ENCODE measurements at places on chromosomes 12 and 14.

- DNase-seq: no peak
Measured at GRCh38 chr12:64813723-64814122, 10.7 kb upstream of the TBC1D30 start.

GRCh38 chr12:90245391-90245790, 536.8 kb upstream of the ATP2B1 start:
- no peak for DNase-seq

DNA sequence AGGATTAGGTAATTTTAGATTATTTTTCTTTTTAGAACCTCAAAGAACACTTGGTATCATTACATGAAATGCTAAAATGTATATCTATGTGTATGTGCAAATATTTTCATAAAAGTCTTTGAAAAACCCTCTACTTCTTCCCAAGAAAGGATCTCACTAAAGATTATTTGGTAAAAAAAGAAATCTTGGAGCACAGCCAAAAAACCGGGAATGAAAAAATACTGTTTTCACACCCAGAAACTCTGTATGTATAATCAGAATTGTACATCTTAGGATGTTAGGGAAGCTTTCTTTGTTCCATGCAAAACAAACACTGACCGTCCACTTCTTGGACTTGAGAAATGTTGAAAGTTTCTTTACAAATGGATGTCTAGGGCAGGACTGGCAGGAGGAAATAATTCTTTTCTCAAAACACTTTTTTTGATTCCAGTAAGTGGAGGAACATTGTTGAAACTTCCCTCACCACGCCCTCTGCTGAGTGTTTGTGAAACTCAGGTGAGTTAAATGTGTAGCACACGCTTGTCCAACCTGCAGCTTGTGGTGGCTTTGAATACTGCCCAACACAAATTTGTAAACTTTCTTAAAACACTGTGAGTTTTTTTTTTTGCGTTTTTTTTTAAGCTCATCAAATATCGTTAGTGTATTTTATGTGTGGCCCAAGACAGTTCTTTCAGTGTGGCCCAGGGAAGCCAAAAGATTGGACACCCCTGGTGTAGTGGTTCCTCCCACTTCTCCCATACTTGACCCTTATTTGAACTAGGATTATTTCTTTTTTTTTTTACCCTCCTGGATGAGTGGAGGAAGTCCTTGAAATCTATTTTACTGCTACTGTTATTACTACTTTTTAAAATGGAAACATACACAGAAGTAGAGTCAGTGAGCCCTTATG, 26.6 kb downstream of the FBXO34 start:
- no peak for DNase-seq

DNA sequence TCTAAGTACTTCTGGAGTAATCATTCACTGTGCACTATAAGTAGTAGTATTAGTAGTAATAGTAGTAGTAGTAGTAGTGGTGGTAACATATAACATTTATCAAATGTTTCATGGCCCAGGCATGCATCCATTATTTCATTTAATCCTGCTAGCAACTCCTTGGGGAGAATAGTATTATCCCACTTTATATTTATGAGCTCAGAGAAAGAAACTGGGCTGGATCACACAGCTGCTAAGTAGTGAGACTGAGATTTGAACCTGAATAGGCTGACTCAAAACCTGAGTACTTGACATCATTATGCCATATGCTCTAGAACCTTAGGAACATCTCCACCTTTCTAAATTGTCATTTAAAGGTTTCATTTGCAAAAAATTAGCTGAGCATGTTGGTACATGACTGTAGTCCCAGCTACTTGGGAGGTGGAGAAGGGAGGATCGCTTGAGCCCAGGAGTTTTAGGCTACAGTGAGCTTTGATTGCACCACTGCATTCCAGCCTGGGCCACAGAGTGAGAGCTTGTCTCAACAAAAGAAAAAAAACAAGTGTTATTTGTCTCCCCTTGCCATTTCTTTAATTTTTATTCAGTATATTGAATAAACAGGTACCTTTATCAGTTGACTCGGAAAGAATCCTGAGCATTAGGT, 11.4 kb upstream of the NID2 start:
- no peak for DNase-seq

DNA sequence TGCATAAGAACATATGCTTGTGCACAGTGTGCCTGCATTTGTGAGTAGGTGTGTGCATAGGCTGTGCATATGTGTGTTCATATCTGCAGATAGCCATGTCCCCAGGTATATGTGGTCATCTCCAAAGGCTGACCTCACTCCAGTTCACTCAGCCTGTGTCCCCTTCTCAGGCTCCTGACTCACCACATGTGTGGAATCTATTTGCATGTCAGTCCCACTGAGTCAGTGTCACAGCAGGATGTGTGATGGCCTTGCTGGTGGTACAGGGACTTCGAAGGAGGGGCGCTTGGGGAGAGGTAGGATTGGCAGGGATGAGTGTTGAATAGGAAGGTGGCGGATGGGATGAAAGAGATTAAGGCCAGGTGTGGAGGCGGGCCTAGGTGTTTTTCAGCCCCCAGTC, 35.5 kb downstream of the KRT80 start:
- DNase-seq: no peak

GRCh38 chr12:67827820-67828383, 161.3 kb upstream of the IFNG-AS1 start:
- no peak for DNase-seq

GRCh38 chr14:25628390-25628789, 578.4 kb upstream of the STXBP6 start:
- no peak for DNase-seq

DNA sequence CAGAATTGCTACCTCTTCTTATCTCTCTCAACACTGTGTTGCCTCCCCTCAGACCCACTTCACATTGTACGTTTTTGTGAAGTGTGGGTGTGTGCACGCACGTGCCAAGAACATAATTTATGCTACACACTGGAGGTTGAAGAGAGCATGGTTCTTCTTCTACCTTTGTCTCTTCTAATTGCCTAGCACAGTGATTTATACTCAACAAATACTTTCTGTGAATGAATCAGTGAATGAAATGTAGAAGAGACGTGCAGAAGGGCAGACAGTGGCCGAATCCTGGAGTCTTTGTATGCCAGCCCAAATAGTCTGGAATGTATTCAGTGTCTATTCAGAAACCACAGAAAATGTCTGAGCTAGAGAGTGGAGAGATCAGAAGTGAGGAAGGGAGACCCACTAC, 4.6 kb upstream of the SAMD4A start:
- no peak for DNase-seq

- no peak for DNase-seq
Measured at GRCh38 chr12:116808113-116809105, 70.3 kb downstream of the RNFT2 start.

DNA sequence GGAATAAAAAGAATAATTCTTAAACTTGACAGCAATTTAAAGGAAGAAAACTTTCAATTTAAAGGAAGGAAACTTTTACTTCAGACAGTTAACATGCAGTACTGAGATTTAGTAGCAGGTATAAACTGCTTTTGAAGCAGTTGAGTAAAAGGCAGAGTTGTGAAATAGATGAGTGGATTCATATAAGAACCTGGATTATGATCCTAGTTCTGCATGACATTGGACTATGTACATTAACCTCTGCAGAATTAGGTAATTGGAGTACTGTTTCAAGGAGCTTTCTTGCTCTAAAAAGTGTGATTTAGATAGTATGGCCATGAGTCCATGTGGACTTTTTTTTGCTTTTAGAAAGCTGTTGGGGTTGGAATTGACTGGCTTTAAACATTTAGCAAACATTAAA, 29.7 kb downstream of the ATP2A2 start:
- DNase-seq: no peak

DNA sequence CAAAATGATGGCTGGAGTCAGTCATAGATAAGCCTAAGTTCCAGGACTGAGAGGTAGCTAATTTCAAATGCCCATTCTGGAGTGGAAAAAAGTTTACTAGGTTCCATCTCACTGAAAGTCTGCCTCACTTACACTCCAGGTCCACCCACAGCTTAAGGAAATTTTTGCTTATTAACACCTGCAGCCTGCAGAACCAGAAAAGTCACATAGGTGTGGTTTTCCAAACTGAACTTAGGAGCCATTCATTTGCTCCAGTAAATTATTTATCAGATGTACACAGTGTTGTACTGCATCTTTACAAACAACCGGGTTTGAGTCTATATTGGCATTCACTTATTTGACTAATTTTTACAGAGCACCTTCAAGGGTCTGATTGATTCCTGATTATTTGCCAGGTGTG, 157.4 kb upstream of the ARID2 start:
- no peak for DNase-seq

- no peak for DNase-seq
Measured at GRCh38 chr12:120856980-120857379, 47.2 kb downstream of the SPPL3 start.

- peak; percentile 97 for DNase-seq
Measured at GRCh38 chr12:6827437-6827911, 733 bp upstream of the P3H3 start.
